T-helper 2 cell (primary cell): ENCODE measurements at places on chromosomes 2 and 18.

DNA sequence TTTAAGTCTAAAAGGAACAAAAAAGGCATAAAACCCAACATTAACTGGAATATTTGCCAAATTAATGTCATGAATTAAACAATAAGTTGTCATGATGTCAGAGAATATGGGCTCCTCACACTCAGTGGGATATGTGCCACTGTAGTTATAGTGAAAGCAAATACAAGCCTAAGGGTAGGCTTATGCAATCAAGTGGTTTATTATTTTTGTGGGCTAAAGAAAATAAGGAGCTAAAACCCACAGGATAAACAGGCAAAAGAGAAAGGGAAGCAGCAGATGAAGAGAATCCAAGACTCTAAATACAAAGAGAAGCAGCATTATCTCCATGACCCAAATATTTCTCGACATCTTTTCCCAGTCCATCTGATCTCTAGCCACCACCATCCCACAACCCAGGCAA is 17.5 kb downstream of the YWHAQ start:
- DNase-seq, result no peak

- no peak for DNase-seq
Observed at GRCh38 chr2:135245071-135245470, 193.0 kb downstream of the RAB3GAP1 start.

DNA sequence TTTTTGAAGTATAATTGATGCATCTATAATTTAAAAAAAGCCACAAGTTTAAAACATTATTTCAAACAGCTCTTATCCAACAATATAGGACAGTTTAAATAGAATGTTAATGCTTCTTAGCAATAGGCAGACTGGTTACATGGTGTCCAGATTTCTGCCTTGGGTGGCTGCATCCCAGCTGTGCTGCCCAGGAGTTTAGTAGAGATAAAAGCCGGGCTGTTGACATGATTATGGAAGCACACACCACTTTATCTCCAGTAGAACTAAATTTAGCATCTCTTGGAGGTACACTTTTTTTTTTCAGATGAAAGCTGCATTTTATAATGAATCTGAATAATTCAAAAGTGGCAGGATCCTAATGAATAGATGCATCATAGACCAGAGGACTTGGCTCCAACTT is 309.7 kb downstream of the PLCL1 start:
- no peak for DNase-seq

DNA sequence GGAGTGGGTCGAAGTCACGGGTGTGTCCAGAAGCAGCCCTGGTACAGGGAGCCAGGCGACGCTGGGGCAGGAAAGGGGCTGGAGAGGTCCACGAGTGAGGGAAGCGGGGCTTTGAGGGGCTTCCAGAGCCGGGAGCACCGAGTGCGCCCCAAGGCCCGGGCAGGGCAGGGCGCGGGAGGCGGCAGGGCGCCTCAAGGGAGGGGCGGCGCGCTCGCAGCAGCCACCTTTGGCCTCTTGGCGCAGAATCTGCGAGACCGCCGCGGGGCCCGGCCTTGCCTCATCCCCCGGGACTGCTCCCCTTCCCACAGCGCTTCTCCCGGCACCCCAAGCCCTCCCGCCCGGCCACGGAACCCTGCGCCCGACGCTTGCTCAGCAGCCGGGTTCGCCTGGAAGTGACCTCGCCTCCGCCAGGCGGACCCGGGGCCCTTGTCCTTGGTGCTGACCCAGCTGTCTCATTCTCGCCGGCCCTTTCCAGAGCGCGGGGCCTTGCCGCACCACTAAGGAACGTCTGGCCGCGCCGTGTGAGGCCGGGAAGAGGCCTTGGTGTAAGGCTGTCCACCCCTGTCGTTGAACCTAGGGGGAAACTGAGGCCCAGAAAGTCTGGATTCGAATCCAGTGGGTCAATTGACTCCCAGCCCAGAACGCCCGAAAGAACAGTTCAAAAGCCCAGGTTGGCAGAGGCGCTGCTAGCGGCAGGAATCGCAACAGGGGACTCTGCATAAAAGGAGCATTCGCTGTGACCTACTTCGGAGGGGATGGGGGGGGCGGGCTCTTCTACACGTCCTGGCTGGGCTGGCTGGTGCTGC is 584 bp upstream of the DNER start:
- DNase-seq, result no peak

DNA sequence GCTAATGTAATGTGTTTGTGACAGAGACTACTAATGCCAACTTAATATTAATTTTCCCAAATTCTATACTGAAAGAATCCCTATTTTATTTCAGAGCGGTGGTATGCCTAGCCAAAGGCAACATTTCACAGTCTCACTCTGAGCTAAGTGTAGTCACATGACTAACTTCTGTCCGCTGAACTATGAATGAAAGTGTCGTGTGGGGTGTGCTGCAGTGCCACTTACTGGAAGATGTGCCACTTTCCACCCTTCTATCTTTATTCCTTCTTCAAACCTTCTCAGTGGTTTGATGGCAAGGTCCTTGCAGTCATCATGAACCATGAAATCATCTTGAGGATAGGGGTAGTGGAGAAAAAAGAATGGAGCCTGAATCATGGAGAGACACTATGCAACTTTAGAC is 47.3 kb upstream of the C1D start:
- DNase-seq, result no peak

GRCh38 chr18:45805551-45805950 is 19.9 kb upstream of the SIGLEC15 start:
- DNase-seq, result no peak

- no peak for DNase-seq
Observed at GRCh38 chr18:21853016-21853415, 112.4 kb downstream of the MIB1 start.

- peak; percentile 56 for DNase-seq
Observed at GRCh38 chr2:112181571-112182290, 43.5 kb downstream of the FBLN7 start.

DNA sequence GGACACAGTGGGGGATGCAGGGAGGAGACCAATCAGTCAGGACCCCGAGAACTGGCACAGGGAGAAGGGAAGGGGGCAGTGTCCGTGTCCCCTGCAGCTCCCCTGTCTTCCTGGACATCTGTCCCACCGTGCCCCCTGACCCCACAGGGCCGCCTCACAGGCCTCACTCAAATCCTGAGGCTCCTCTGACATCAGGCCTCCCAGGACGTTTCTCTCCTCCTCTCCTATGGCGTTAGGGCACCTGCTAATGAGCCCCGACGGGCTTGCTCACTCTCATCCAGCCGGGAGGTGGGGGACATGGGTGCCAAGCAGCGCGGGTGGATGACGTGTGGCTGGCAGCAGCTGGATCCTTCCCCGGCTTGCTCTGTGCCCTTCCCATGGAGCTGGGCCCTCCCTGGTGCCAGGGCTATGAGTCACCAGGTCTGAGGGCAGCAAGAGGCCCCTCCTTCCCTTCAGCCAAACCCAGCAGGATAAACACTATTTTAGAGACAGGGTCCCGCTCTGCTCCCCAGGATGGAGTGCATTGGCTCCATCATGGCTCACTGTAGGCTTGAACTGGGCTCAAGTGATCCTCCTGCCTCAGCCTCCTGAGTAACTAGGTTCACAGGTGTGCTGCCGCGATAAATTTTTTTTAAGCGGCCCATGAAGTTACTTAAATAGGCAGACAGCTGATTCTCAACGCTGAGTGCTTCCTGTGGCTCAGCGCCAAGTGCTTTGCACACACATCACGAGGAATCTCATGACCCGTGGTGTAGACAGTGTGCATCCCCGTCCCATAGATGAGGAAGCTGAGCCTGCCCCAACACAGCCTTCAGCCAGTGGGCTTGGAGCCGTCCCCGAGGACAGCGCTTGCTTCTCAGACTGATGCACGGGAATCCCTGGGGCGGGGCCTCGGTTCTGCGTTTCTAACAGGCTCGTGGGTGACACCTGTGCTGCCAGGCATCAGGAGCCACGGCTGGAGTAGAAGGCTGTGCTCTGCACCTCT is 64.5 kb upstream of the HDAC4 start:
- DNase-seq, result no peak

DNA sequence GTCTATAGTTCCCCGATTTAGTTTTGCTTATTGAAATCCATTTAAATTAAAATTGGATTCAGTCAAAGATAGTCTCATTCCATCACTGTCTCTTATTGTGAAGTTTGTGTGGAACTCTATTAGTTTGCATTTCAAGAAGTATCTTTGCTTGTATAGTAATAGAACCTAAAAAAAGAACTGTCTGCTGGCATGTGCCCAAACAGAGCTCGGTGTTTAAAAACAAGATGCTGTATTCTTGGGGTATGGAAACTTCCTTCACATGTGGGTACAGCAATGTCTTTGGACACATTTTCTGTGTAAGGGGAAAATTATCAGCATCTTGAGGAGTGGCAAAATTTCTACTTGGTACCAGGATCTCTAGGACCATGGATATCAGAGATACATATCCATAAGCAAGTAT is 292.6 kb downstream of the PLCL1 start:
- DNase-seq, result no peak

GRCh38 chr2:212682937-212683336 is 144.3 kb upstream of the ERBB4 start:
- no peak for DNase-seq

DNA sequence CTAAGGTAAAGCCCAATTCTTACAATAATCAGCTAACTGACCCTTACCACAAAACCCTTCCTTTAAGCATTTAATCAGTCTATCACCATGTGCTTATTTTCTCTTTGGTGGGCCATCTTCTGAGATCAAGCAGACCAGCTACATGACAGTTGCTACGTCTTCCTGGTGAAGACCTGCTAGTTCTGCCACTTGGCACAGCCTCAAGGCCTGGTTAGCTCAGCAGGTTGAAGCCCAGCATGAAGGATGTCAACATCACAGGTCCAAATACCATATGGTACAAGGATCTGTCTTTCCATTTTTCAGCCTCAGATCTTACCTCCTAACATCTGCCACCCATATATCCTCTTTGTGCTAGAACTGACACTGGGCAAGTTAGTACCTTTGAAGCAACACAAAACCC is 636.9 kb downstream of the LRP1B start:
- DNase-seq, result no peak

DNA sequence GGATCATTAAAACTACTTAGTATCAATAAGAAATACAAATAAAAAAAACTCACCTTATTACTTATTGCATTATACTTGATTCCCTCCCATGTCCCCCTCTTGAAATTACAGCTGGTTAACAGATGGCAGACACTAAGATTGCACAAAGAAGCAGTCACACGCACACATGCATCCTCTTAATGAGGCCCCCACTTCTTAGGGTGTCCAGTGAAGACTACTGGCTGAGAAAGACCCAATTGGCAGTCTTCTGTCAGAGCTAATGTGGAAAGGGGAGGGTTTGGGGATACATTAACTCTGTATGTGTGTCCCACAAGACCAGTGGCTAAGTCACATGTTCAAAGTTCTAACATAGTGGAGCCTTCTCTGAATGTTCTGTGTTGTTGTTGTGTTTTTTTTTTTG is 210.7 kb downstream of the MTX2 start:
- DNase-seq, result no peak

GRCh38 chr2:184452907-184453306 is 145.4 kb upstream of the ZNF804A start:
- no peak for DNase-seq

DNA sequence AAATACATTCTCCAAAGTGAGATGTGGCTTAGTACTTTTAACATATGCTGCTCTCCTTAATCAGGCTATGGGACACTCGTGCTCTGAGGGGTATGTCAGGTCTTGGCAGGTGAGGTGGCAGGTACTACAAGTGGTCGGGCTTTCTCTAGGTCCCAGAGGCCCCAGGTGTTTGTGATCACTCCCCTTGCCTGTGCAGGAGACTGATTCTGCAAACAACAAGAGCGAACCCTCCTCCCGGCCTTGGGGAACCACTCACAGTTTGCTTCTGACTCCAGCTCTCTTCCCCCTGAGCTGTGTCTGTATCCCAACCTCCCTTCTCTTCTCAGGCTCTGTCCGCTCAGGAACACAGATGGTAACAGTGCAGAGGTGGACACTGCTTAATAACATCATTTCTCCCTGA is 48.1 kb downstream of the ATOH8 start:
- DNase-seq, result no peak
